Chondrocyte (in vitro differentiated cells): ENCODE measurements at places on chromosomes 12 and 14. TPM values are rescaled to one million over a fixed set of nuclear protein-coding genes. Genes with fewer than 3 reads are reported as not detected.

Gene AGAP2
- total RNA-seq = 1.9 to 3.1 TPM (median 1.9 TPM) in 3 replicates

Gene POTEM
- not detected in 3 replicates for total RNA-seq

Gene C14orf132
- 33.0 to 99.3 TPM (median 33.2 TPM) in 3 replicates for total RNA-seq

Gene CLMN
- 6.7 to 7.7 TPM (median 7.3 TPM) in 3 replicates for total RNA-seq

Gene CREBL2
- total RNA-seq = 11.3 to 14.4 TPM (median 11.4 TPM) in 3 replicates

Gene PIWIL1
- not detected in 3 replicates for total RNA-seq

Gene PCED1B
- total RNA-seq = 2.3 to 3.8 TPM (median 3.0 TPM) in 3 replicates

Gene SLC7A7
- total RNA-seq = 0.46 to 1.5 TPM (median 1.5 TPM) in 3 replicates

Gene RND1
- 0.99 to 1.5 TPM (median 1.1 TPM) in 3 replicates for total RNA-seq

Gene B4GALNT1
- total RNA-seq = 20.8 to 21.8 TPM (median 21.4 TPM) in 3 replicates

Gene MYF5
- total RNA-seq = not detected in 3 replicates

Gene SMCO2
- not detected in 3 replicates for total RNA-seq

Gene RNU4-1
- total RNA-seq = 1,613 to 1,880 TPM (median 1,738 TPM) in 3 replicates

Gene GRIP1
- total RNA-seq = 5.0 to 10.1 TPM (median 7.8 TPM) in 3 replicates

Gene TAS2R20
- total RNA-seq = 0.49 to 2.6 TPM (median 0.82 TPM) in 3 replicates

Gene CRACR2A
- 0.48 to 0.82 TPM (median 0.82 TPM) in 3 replicates for total RNA-seq

Gene FAM161B
- total RNA-seq = 5.5 to 5.9 TPM (median 5.8 TPM) in 3 replicates
